ENCODE measurements at places on chromosomes 7 and 10. TPM values are rescaled to one million over a fixed set of nuclear protein-coding genes. Genes with fewer than 3 reads are reported as not detected.

SPDYE2 gene
- total RNA-seq, result not detected

TAS2R41 gene
- total RNA-seq, result not detected

TRPV5 gene
- not detected for total RNA-seq

CYP3A7 gene
- not detected for total RNA-seq

NUDCD3 gene
- total RNA-seq, result 74.4 TPM

CAMK2B gene
- total RNA-seq, result 1.6 TPM

ANXA8 gene
- total RNA-seq, result not detected

STEAP4 gene
- total RNA-seq, result not detected

AEBP1 gene
- 4.7 TPM for total RNA-seq

GPNMB gene
- total RNA-seq, result 1.7 TPM

CYP26C1 gene
- total RNA-seq, result 0.32 TPM

RNF148 gene
- total RNA-seq, result 1.1 TPM

NKX1-2 gene
- total RNA-seq, result not detected

CFAP58 gene
- 0.65 TPM for total RNA-seq

PLXNA4 gene
- total RNA-seq, result 0.15 TPM

TMEM176B gene
- total RNA-seq, result not detected

PLEKHS1 gene
- not detected for total RNA-seq

ADAM22 gene
- 0.76 TPM for total RNA-seq

DMBT1 gene
- total RNA-seq, result not detected

OPALIN gene
- not detected for total RNA-seq

PON1 gene
- not detected for total RNA-seq

FXYD4 gene
- not detected for total RNA-seq

CRTAC1 gene
- total RNA-seq, result 0.30 TPM

RHOBTB1 gene
- 33.1 TPM for total RNA-seq

TFEC gene
- total RNA-seq, result 1.9 TPM

Data from epithelial cell of umbilical artery (primary cell).